D721Med (cell line): ENCODE measurements at places on chromosomes 12 and 14.

DNA sequence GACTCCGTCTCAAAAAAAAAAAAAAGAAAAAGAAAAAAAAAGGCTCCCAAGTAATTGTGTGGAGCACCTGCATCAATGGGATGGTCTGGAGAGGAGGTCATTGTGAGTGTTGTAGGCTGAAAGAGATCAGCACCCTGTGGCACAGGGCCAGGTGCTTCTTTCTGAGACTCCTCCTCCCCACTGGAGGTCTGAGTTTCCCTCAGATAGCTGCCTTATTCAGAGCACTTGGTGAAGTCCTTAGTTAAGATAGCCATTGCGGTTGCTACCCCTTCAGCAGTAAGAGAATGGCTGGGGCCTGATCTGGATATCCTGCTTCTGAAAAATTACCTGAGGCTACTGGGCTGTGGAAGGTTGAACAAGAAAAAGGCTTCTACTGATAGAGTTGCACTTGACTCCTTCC is 69.8 kb downstream of the ANO6 start:
- DNase-seq: no peak

GRCh38 chr12:50240792-50241114 is 42.6 kb downstream of the LIMA1 start:
- no peak for DNase-seq

GRCh38 chr12:124684971-124685688 is 117.7 kb upstream of the NCOR2 start:
- no peak for DNase-seq

- no peak for DNase-seq
Observed at GRCh38 chr12:132517740-132518100, 27.8 kb downstream of the FBRSL1 start.

- no peak for DNase-seq
Observed at GRCh38 chr12:96368233-96368632, 32.0 kb downstream of the CDK17 start.

GRCh38 chr12:95237315-95237714 is 19.7 kb downstream of the VEZT start:
- no peak for DNase-seq
